ENCODE measurements at places on chromosomes 6 and 20.

DNA sequence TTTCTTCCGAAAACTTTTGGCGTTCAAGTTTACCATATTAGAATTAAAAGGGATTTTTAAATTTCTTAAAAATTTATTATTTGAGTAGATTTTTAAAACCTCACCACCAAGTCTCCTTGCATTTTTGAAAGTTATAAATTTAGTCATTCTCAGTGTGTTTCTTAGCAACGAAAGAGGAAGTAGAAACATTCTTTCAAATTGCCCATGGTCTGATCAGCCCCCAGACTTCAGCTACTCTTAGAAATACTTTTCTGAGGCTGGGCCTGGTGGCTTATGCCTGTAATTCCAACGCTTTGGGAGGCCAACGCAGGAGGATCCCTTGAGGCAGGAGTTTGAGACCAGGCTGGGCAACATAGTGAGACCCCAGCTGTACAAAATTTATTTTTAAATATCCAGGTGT, 15.1 kb upstream of the RTF2 start:
- no peak for DNase-seq

GRCh38 chr20:63624486-63624885, 2.4 kb downstream of the GMEB2 start:
- DNase-seq, result no peak

- no peak for DNase-seq
These were observed 5.0 kb downstream of the VSX1 start for GRCh38 chr20:25076731-25077609.

DNA sequence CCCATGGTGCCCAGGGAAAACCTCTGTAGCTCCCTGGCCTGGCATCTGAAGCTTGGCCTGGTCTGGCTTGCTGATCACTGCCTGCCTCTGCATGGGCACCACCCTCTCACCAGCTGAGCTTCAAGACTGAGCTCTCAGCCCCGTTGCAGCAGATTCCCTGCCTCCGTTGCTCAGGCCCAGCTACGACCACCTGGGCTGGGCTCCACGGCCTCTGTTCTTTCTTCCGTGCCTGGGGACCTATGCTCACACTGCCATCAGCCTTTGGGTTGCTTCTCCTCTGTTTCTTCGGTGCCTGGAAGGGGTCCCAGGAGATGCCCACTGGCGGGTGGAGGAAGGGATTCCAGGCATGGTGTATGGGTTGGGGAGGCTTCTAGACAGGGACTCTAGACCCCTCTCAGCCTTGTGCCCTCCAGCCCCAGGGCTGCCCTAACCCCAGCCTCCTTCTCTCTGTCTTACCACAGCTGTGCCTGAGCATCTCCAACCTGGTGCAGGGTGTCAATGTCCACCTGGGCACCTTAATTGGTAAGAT, 9.1 kb downstream of the BPIFB2 start:
- DNase-seq, result no peak

- DNase-seq, result no peak
These were observed 40.2 kb downstream of the SASH1 start for GRCh38 chr6:148382861-148383260.

GRCh38 chr20:35327074-35327976, 35.1 kb upstream of the FAM83C start:
- no peak for DNase-seq

DNA sequence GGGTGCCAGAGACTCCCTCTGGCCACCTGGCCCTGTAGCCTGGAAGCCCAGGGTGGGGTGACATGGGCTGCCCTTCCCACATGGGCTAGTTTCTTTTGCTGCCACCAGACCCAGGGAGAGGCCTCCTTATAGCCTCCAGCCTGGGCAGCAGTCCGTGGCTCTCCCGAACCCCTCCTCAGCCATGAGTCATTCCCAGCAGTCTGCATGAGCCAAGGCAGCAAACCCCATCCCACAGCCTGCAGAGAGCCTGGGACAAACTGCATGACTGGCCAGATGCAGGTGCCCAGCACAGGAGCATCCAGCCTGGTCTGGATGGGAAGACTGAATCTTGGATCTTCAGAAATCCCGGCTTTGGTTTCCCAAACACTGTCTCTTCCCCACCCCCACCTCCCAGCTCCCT, 75.7 kb downstream of the MRPL14 start:
- DNase-seq, result no peak
